Stimulated activated CD4-positive, alpha-beta T cell treated with anti-CD3 and anti-CD28 coated beads, TNF-alpha, amount 100 ng/mL, for 24 hours (primary cell): ENCODE measurements at places on chromosomes 2 and 18.
A peak's percentile ranks its signal among the peaks of the same experiment; 100 is the strongest.

DNA sequence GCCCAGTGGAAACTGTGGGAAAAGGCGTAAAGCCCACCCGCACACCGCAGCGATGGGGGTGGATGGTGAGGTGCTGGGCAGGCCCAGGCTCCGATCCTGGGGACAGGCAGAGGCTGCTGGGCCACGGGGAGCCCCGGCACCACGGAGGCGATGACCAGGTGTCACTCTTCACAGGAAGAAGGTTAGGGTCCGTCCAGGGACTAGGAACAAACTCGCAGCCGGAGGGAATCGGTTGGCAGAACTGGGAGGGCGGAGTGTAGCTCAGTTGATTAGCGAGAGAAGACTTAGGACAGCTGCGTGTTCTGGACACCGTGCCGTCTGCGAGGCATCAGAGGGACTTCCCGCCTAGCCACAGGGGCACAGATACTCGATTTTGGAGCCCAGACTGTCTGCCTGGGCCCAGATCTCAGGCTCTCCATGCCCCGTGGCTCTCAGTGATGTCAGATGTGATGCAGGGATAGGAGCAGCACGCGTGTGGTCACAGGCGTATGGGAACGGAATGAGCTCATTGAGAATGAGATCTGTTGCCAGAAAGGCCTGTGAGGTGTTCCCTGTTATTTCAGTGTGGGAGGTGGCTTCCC is 16.1 kb upstream of the ALLC start:
- DNase-seq, result no peak

- no peak for DNase-seq
Observed at GRCh38 chr2:224711381-224711780, 4.8 kb downstream of the CCDC195 start.

DNA sequence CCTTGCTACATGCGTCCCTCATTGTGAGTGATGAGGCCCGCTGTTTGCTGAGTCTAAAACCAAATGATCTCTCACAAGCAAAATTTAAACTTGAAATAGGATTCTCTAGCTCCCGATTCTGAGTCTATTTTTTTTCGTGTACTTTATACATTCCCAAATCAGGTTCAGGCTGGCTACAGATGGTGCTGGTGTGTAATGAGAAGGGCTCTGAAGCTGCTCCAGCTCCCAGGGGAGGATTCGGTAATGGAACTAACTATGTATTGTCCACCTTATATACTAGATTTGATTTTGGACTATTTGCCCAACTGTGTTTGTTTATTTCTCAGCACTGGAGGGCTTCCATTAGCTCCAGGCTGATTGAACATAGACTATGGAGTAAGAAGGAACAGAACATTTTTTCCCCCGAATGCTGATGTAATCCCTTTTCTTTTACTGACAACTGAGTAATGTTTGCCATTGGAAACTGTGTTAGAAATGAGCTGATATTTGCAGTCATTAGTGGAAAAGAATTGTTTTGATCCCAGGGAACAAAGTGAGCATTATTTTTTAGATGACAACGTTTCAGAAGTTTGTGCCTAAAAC is 274.0 kb upstream of the FIGN start:
- no peak for DNase-seq

DNA sequence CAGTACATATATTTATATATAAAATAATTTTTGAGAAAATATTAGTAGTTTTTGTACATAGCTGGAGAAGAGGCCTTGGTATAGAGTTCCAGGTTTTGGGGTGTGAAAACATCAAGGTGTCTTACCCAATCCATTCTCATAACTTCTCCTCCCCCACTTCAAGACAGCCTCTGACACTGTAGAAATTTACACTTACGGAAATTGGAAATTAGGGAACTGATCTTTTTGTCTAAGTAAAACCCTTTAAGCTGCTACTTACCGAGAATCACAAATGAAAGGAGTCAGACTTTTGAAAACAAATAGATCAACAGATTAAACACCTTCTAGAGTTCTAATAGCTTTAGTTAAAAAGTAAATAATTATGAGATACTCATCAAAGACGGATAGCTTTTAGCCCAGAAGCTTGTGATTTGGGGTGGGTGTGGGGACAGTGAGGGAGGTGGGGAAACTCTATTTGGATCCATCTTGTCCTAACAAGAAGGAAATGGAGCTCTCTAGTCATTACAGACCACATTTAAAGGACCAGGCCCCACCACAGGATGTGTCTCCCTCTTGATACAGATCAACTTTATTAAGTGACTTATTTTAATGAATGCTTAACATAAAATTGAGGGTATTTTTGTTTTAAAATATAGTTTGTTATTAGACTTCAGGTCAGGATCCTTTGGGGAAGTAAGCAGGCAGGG is 11.1 kb upstream of the FBXO11 start:
- DNase-seq, result no peak

GRCh38 chr2:39871291-39871761 is 92.3 kb upstream of the THUMPD2 start:
- DNase-seq, result no peak

- DNase-seq, result no peak
Observed at GRCh38 chr2:209424199-209424701, 403 bp downstream of the MAP2 start.

- DNase-seq, result no peak
Observed at GRCh38 chr2:237616373-237616733, 11.0 kb upstream of the LRRFIP1 start.

- no peak for DNase-seq
Observed at GRCh38 chr18:3466872-3467271, 16.9 kb downstream of the TGIF1 start.

GRCh38 chr2:224039080-224039769 is at the start of gene SERPINE2:
SERPINE2 (minus strand) TSS chr2:224039286; CDS start chr2:224001900, 37,386 bp downstream.
- DNase-seq, result peak; percentile 55

- DNase-seq, result no peak
Observed at GRCh38 chr2:43576981-43577892, 18.6 kb downstream of the THADA start.

DNA sequence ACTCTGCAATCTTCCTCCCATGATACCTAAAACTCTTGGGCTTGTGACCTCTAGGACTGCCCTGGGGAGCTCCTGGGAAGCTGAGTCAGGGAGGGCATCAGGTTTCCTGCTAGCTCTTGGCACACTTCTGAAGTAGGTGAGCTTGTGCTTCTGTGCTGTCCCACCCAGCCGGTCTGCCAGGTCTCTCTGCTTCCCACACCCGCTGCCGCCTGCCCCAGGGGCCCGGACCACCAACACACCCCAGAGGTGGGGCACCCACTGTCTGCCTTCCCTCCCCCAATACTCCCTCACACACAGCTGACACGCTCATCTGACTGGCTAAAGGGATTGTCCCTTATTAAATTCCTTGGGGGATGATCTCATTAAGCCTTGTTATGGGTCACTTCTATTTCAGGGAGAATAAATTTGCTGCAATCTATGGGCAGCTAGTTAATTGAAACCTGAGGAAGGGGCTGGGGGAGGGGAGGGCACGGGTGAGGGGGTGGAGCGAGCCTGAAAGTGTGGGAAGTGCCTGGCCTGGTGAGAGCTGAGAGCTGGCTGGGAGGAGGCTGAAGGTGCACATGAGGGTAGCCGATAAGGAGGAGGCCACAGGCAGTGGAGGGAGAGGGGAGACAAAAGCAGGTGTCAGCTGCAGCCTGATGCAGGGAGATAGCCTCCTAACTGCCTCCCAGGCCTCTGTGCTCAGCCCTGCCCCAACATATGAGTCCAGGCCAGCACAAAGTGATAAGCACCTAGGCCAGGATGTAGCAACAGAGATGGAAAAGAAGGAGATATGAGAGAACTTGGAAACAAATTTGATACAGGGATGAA is 48.8 kb downstream of the HAUS1 start:
- no peak for DNase-seq

GRCh38 chr2:182717816-182718215 is 1.8 kb downstream of the DNAJC10 start:
- no peak for DNase-seq

DNA sequence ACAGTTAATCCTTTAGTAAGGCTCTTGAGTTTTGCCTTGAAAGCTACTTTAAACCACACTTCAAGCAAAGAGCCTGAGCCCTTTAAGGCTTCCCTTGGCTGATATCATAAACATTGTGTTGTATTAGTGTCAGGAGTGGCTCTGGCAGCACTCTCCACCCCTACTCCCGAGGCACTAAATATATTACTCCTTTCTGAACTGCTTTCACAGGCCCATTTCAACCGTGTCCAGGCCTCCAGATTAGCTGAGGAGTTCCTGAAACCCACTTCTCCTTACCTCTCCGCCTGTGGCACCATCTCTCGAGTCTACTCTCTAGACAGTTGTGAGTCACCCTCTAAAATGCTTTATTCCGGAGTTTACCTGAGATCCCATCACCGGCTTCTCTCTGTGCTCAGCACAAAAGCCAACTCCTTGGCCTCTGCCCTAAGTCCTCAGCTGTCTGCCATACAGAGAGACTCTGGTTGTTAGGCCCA is 14.4 kb upstream of the STON1 start:
- no peak for DNase-seq

GRCh38 chr2:55102056-55102812 is 52.0 kb upstream of the RTN4 start:
- DNase-seq, result no peak

DNA sequence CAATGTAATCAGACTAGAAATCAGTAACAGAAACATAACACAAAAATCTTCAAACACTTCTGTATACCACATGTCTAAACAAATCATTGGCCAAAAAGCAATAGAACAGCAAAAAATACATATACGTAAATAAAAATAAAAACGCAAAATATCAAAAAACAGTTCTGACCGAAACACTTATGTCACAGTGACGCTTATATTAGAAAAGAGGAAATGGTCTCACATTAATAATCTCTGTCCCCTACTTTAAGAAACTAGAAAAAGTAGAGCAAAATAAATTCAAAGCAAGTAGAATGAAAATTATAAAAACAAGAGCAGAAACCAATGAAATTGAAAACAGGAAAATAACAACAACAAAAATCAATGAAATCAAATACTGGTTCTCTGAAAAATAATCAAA is 41.9 kb downstream of the TMEM131 start:
- DNase-seq, result no peak

- DNase-seq, result no peak
Observed at GRCh38 chr2:181723731-181724130, 43.4 kb upstream of the NEUROD1 start.

- no peak for DNase-seq
Observed at GRCh38 chr2:100965596-100965995, 36.5 kb upstream of the RPL31 start.

DNA sequence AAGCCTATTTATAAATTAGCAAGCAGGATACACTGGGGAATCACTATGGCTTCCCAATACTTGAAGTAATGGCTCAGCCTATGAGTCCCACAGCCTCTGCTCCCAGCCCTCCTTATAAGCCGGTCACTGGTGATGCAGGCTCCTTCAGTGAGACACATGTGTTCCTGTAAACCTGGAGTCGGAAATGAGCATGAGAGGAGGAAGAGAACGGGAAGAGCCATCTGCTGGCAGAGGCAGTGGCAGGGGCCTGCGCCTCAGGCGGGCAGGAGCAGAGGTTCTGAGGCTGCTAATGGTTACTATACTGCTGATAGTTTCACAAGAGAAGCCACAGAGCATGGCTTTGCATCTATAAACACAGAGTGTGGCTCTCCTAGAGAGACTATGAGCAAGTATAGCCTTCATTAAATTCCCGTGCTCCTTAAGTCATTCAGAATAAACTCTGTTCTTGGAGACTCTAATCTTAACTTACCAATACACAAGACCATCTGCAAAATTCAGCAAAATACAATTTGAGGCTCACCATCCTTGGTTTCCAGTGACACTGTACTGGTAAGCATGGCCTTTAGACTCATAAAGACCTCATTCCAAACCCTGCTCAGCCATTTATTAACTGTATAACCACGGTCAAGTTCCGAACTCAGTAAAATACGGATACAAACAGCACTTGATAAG is 63.3 kb downstream of the FBXO15 start:
- no peak for DNase-seq

- DNase-seq, result no peak
Observed at GRCh38 chr2:193276069-193276468, 1081.3 kb upstream of the TMEFF2 start.

DNA sequence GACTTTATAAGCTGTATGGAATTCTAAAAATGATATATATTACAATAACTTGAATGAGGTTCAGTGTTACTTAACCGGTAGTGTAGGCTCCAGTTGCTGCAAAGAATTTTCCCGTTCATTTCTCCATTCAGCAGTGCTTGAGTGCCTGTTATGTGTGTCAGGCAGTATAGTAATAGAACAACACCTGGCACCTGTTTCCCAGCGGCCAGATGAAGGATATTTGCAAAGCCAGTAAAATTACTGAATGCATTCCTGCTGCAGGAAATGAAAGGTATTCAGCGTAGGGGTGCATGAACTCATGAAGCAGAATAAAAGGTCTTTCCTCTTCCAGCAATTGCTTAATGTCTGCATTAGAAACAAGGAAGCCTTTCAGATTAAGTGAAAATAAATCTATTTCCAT is 18.8 kb downstream of the YPEL5 start:
- DNase-seq, result no peak

DNA sequence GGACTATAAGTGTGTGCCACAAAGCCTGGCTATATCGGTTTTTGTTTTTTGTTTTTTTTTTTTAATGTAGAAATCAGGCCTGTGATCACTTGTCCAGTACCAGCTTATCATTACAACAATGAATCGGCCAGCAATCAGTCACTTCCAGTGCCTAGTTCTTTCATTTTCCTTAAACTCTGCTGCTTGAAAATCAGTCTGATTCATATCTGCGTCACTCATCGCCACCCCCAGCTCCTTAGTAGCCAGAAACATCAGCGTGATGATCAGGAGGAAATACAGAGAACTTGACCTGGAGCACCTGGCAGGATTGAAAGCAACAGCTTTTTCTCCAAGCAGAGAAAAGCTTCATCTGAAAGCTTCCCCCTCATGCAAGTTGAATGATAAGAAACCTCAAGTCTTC is 75.4 kb downstream of the SPTBN1 start:
- no peak for DNase-seq

- DNase-seq, result peak; percentile 47
Observed at GRCh38 chr2:196234672-196235071, 63.3 kb upstream of the STK17B start.

- no peak for DNase-seq
Observed at GRCh38 chr2:168550670-168551069, 94.6 kb downstream of the CERS6 start.

GRCh38 chr18:45589356-45590035 is 25.8 kb upstream of the SLC14A2 start:
- DNase-seq, result no peak

- DNase-seq, result no peak
Observed at GRCh38 chr18:72436401-72436800, 107.7 kb downstream of the CBLN2 start.

DNA sequence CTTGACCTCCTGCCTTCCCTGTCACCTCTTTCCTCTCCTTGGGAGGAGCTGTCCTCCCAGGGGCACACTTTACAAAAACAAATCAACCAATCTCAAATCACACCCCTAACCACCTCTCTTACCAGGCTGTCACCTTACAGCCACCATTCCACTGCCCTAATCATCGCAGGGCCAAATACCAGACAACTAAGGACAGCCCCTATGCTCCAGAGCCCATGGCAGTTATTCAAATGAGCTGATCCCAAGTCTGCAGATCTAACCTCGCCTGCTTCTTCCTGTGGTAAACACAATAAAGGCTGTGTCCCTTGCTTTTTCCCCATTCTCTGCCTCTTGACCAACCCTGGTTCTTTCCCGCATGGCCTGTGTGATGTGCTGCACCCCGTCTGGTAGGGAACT is 154.2 kb upstream of the CNTNAP5 start:
- no peak for DNase-seq

GRCh38 chr18:21702602-21703001 is 2.0 kb downstream of the ABHD3 start:
- DNase-seq, result no peak

GRCh38 chr2:235049719-235050118 is 97.9 kb downstream of the SH3BP4 start:
- DNase-seq, result no peak
